Testis (tissue), 5 donors: ENCODE measurements at places on chromosomes 13 and 19. TPM values are rescaled to one million over a fixed set of nuclear protein-coding genes. Genes with fewer than 3 reads are reported as not detected.

- no peak overlapping the region for H3K27ac ChIP-seq
- no peaks in the 10 kb centered on the region for H3K4me1 ChIP-seq
- no peaks in the 10 kb centered on the region for H3K36me3 ChIP-seq
These were observed 13.8 kb downstream of the ZNF574 start for GRCh38 chr19:42089772-42090171.

- no peak overlapping the region for H3K4me3 ChIP-seq
- H3K36me3 ChIP-seq, result no peaks in the 10 kb centered on the region
These were observed 3.7 kb downstream of the WDR87 start for GRCh38 chr19:37902668-37903067.

GRCh38 chr13:52411629-52412028 is 5.7 kb upstream of the THSD1 start:
- H3K36me3 ChIP-seq, result no peaks in the 10 kb centered on the region
- no peak overlapping the region for H3K27ac ChIP-seq
- no peaks in the 10 kb centered on the region for H3K27me3 ChIP-seq
- no peak overlapping the region for H3K4me3 ChIP-seq

- no peak overlapping the region for H3K4me3 ChIP-seq
- no peaks in the 10 kb centered on the region for H3K27me3 ChIP-seq
- no peak overlapping the region for H3K27ac ChIP-seq
These were observed 72.8 kb downstream of the HSPH1 start for GRCh38 chr13:31088826-31089420.

DNA sequence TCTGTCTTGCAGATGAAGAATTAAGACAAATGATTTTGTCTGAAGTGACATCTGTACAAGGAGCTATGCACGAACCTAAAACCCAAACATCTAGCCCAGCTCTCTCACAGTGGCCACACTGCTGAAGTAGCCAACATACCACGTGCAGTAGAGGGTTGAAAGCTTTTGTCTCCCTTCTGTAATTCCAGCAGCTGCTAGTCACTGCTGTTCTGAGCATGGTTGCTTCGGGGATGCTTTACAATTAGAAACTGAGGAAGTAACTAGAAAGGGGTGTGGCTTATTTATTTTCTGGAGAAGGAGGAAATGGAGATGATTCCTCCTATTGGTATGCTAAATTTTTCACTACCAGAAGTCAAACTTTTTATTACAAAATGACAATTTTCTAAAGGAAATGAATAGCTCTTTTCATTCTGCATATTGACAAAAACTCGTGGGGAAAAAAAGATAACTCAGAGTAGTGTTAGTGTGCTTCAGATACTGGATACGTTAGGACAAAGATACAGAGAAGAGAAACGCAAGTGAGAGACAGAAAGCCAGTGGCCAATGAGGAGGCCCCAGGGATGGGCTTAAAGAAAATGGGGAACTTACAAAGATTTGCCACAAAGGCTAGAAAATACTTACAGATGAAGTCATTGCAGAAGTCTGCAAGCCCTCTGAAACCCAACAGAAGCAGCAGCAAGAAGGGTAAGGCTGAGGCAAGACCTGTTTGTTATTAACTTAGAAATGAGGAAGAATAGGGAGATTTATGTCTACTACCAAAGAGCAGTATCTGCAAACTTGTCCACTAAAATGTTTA is 192.7 kb upstream of the MIR17HG start:
- no peak for DNase-seq
- H3K27me3 ChIP-seq, result no peaks in the 10 kb centered on the region
- no peaks in the 10 kb centered on the region for H3K4me1 ChIP-seq
- H3K36me3 ChIP-seq, result no peaks in the 10 kb centered on the region
- no peak overlapping the region for H3K27ac ChIP-seq

The TNFSF13B gene
- 2.5 TPM for polyA plus RNA-seq

The TMEM38A gene
- polyA plus RNA-seq, result 12.5 TPM

The SHISA7 gene
- 0.45 TPM for polyA plus RNA-seq
